MCF 10A (cell line): ENCODE measurements at places on chromosomes 11 and 22. TPM values are rescaled to one million over a fixed set of nuclear protein-coding genes. Genes with fewer than 3 reads are reported as not detected.

- DNase-seq: peak; percentile 93
Measured at GRCh38 chr11:118921929-118922744, 3.6 kb downstream of the BCL9L start.

- DNase-seq: no peak
Measured at GRCh38 chr22:17281026-17281425, 61.8 kb upstream of the ADA2 start.

GRCh38 chr11:15828215-15828853 lies 528.0 kb downstream of the SOX6 start:
- DNase-seq: no peak

Gene GPHA2
- total RNA-seq: not detected in 2 replicates

- no peak for DNase-seq
Measured at GRCh38 chr11:728901-729491, 18.3 kb upstream of the TALDO1 start.

DNA sequence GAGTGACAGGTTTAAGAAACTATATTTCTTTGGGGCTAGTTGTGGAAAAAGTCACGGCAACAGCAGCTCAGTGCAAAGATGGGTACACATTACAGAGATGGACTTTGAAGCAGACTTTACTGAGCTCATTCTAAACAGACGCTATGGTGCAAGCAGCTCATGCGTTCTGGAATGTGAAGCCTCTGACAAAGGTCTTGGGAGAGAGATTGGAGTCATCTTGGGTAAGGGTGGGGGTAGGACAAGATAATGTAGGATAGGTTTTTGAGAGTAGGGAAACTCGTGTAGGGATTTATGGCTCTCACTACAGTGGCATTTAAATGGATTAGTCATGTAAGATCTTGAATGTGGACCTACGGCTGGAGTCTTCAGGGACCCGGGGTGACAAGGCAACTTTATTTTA lies 36.2 kb upstream of the CLMP start:
- DNase-seq: no peak

Gene NLRP14
- not detected in 2 replicates for total RNA-seq

Gene CCDC73
- total RNA-seq: 0.09 and 0.17 TPM in 2 replicates

GRCh38 chr11:131829725-131830124 lies 459.3 kb downstream of the NTM start:
- DNase-seq: no peak

DNA sequence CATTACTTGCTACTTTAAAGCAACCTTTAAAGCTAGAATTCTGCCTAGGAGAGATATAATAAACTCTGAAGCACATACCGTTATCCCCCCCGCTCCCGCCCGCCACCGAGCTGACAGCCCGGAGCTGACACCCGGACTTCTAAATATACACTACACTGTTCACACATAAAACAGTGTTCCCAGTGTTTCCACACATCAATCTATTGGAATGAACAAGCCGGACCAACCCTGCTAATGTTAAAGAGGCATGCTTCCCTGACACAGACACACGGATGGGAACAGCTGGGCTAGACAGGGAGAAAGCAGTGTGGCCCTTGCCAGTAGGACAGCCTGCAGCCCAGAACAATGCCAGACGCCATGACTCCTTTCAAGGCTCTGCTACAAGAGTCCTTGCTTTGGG lies 108.4 kb upstream of the CSNK2A3 start:
- no peak for DNase-seq

DNA sequence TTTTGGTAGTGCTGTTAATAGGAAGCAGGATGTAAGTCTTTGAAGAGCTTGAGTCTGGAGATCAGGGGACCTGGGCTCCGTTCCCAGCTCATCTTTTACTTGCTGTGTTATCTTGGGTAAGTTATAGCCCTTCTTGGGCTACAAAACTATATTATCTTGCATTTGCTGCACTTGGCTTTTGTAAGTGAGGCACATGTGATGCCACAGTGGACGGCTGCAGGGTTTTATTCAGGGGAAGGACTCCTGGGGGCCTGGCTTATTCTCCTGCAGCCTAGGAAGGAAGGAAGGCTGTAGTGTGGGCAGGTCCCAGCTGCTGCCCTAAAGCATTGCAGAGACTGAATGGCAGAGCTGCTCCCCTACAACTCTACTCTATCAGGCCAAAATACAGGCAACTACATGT lies 6.4 kb downstream of the CD82 start:
- no peak for DNase-seq

DNA sequence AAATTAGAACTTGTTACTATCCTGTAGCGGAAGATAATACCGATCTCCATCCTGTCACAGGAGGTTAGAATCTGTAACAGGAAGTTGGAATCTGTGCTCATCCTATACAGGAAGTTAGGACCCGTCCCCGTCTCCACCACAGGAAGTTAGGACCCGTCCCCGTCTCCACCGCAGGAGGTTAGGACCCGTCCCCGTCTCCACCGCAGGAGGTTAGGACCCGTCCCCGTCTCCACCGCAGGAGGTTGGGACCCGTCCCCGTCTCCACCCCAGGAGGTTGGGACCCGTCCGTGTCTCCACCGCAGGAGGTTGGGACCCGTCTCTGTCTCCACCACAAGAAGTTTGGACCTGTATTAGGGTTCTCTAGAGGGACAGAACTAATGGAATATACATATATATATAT lies 52.2 kb downstream of the FBLN1 start:
- DNase-seq: no peak

DNA sequence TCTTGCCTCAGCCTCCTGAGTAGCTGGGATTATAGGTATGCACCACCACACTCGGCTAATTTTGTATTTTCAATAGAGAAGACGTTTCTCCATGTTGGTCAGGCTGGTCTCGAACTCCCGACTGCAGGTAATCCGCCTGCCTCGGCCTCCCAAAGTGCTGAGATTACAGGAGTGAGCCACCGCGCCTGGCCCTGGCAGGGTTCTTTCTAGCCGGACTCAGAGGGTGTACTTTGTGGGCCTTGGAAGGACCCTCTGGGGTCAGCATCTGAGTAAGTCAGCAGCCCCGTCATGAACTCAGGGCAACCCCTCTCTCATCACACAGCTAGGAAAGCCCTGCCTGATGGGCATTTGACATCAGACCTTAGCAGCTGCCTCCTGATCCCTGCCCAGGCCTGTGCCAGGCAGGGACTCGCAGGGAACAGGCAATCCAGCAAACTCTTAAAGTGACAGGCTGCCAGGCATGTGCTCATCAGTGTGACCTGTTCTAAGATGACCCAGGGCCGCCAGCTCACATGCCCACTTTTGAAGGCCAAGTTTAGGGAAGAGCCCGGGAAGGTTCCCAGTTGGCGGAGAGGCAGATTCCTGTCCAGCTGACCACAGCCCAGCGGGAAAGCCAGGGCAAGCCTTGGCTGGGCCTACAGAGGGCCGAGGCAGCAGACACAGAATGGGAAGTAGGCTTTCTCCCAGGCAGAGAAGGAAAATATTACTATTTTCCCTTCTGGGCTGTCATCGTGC lies 92.9 kb downstream of the MORC2 start:
- no peak for DNase-seq

Gene SLC1A2
- total RNA-seq: not detected in 2 replicates

DNA sequence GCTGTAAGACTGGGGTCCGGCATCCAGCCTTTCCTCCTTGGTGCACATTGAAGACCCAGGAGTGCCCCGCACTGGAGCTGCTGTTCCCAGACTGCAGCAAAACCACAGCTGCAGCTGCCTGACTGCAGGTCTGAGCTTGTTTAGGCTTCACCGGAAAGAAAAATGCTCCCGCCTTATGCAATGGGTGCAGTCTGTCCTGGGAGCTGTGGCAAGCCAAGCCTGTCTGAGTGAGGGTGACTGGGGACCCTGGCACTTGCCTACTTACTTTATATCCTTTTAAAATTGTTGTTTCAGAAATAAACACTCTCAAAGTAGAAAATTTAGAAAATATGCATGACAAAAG lies 23.3 kb upstream of the CD44 start:
- peak; percentile 89 for DNase-seq

Gene MPST
- total RNA-seq: 40.7 and 51.2 TPM in 2 replicates

DNA sequence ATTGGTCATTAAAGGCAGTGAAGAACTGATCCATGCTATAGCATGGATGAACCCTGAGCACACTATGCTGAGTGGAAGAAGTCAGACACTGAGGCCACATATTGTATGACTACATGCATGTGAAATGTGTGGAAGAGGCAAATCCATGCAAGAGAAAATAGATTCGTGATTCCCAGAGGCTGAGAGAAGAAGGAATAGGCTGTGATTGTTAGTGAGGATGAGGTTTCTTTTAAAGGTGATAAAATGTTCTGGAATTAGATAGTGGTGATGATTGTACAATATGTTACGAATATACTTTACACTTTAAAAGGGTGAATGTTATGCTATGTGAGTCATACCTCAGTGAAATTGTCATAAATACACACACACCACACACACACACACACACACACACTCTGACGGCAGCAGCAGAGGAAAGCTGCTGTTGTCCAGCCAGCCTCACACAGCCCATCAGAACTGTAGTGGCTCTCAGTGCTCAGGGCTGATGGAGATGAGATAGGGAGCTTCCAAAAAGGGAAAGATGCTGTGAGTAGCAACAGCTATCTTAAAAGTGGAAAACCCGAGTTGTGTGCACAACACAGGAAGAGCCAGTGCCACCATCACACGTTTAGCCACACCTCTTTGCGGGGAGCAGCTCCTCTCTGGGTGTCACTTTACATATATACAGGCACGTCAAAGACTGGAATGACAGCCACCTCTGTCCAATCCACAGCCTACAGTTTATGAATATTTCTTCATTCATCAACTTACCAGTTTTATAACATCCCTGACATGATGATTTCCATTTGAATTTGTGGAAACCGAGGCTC lies 153.0 kb downstream of the SPATA19 start:
- DNase-seq: no peak

DNA sequence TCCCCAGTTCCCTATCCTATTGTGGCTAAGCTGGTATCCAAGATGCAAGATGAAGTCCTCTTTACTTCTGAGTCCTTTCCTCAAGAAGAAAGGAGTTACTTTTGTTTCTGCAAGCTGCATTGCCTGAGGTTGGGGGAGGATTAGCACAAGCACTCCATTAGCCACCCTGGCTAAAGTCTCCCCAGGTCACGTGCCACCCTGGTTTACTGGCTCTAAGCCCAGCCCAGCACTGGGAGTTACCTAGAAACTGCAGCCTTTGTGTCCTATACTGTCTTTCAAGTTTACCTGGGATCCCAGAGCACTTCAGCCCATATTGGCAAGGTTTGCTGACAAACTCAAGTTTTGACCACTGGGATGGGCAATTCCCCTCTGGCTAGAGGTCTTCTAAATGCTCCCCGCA lies 78.4 kb upstream of the DBX1 start:
- DNase-seq: peak; percentile 28

GRCh38 chr11:3854977-3855807 lies at the start of gene STIM1:
TSS of gene STIM1 (plus strand) at chr11:3855664. CDS start at chr11:3856271, 607 bp downstream.
- DNase-seq: peak; percentile 94

GRCh38 chr11:17542249-17542648 lies 2.0 kb downstream of the USH1C start:
- no peak for DNase-seq

DNA sequence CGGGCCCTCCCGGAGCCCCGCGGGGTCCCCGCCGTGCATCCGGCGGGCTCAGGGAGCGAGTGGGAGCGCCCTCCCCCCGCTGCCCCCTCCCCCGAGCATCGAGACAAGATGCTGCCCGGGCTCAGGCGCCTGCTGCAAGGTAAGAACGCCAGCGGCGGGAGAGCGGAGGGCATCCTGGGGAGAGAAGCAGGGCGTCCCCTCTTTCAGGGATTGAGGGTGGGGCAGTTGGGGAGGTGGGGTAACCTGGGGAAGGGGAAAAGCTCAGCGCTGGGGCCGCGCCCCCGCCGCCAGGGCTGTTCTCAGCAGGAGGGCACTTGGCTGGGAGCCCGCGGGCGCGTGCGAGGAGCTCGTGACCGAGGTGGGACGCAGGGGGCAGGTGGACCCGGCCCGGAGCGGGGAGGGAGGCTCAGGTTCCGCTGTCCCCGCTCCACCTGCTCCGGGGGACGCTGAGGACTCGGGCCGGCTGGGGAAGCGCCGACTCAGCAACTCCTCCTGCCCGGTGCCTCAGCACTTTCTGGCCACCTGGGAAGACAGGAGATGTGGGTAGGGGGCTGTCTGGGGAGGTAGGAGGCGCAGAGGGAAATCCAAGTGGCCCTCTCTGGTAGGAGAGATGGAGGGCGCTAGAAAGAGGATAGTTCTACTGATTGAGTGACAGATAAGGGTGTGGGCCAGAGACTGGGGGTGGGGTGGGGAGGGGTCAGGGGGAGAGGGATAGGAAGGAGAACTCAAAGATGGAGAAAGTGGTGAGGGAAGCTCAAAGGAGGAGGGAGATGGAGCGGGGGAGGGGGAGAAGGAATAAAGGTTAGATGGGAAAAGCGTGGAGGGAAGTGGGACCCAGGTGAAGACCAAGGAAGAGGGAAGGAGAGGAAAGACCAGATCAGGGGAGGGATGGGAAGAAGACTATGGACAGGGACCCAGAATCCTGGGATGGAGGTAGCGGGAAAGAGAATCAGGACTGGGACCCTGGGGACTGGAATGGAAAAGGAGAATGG lies 726 bp downstream of the RTN4RL2 start:
- no peak for DNase-seq

- no peak for DNase-seq
Measured at GRCh38 chr11:2123628-2123960, 15.6 kb downstream of the IGF2 start.

Gene MFNG
- total RNA-seq: 0.56 and 1.2 TPM in 2 replicates

- DNase-seq: no peak
Measured at GRCh38 chr11:7525424-7525823, 11.6 kb downstream of the PPFIBP2 start.

Gene RIMBP3C
- 0.14 and 0.20 TPM in 2 replicates for total RNA-seq

Gene TMEM138
- 39.9 and 46.5 TPM in 2 replicates for total RNA-seq

GRCh38 chr22:31935961-31936635 lies 8.2 kb upstream of the YWHAH start:
- DNase-seq: no peak

Gene DCHS1
- total RNA-seq: 0.19 and 0.27 TPM in 2 replicates

DNA sequence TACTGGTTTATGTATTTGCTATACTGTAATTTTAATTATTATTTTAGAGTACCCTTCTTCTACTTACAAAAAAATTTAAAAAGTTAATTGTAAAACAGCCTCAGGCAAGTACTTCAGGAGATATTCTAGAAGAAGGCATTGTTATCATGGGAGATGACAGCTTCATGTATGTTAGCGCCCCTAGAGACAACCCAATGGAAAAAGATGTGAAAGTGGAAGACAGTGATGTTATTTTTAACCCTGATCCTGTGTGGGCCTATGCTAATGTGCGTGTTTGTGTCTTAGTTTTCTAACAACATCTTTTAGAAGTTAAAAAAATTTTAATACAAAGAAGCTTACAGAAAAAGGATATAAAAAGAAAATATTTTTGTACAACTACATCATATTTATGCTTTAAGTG lies 205.0 kb downstream of the FAM76B start:
- no peak for DNase-seq
